ENCODE measurements at places on chromosomes 3 and 15.
A peak's percentile ranks its signal among the peaks of the same experiment; 100 is the strongest.

GRCh38 chr3:168558728-168559411 lies 463.1 kb upstream of the GOLIM4 start:
- no peak for DNase-seq

DNA sequence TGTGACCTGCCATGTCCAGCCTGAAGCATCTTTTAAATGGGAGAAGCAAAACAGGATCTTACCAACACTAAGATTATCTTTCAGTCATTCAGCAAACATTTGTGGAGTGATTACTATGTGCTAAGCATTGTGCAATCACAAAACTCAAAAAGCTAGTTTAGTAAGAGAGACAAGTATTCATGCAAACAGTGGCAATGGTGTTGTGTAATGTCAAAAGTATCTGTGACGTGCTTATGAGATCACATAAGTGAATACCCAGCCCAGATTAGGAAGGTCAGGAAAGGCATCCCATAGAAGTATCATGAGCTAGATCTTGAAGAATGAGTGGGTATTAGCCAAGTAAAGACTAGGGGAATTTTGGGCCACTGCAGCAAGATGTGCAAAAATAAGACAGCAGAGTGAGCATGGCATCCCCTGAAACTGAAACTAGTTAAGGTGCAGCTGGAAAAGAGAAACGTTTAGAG lies 32.1 kb downstream of the SEC62 start:
- no peak for DNase-seq

DNA sequence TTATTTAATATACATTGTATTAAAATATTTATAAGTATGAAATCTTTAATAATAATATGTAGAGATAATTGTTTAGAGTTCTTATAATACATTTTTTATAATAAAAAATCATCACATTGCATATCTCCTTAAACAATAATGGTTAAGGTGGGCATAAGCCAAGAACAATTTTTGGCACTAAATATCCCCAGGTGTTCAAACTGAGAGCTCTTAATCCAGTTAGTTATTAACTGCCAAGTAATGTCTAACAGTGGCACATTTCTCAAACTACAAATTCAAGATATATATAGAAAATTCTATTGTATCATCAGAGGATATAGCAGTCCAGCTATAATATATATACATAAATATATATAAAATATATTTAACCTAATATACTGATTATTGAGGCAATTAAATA lies 680.8 kb downstream of the SI start:
- no peak for DNase-seq

GRCh38 chr15:62566248-62566647 lies 401.2 kb upstream of the C2CD4B start:
- DNase-seq: no peak

GRCh38 chr3:187667526-187667925 lies 2.7 kb downstream of the SST start:
- DNase-seq: no peak

- no peak for DNase-seq
Measured at GRCh38 chr15:65646486-65646885, 24.7 kb downstream of the SLC24A1 start.

GRCh38 chr3:159788291-159788690 lies 200.3 kb upstream of the IL12A start:
- no peak for DNase-seq

- no peak for DNase-seq
Measured at GRCh38 chr3:167450195-167450594, 23.6 kb downstream of the SERPINI2 start.

- DNase-seq: no peak
Measured at GRCh38 chr15:27486051-27486450, 515.1 kb downstream of the GABRG3 start.

- DNase-seq: no peak
Measured at GRCh38 chr15:90264671-90265070, 801 bp upstream of the NGRN start.

- no peak for DNase-seq
Measured at GRCh38 chr3:4841225-4841624, 138.0 kb upstream of the BHLHE40 start.

- DNase-seq: no peak
Measured at GRCh38 chr3:167350245-167350862, 29.7 kb downstream of the ZBBX start.

DNA sequence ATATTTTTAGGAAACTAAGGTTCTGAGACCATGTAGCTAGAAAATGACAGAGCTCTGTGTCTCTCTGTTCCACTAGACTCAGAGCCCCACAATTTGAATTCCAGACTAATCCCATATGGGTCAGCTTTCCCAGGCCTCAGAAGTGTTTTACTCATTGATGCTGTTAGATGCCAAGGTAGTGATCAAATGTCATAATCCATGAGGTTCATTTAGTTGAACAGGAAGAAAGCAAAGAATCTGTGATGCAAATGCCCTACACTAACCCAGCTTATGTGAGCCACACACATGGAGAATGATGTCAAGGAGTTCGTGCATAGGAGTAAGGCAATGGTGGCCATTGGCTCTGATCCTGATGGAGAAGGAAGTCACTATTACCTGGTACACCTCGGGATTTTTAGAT lies 363.4 kb upstream of the RARB start:
- no peak for DNase-seq

GRCh38 chr3:193798051-193798450 lies 205.0 kb downstream of the OPA1 start:
- DNase-seq: no peak

DNA sequence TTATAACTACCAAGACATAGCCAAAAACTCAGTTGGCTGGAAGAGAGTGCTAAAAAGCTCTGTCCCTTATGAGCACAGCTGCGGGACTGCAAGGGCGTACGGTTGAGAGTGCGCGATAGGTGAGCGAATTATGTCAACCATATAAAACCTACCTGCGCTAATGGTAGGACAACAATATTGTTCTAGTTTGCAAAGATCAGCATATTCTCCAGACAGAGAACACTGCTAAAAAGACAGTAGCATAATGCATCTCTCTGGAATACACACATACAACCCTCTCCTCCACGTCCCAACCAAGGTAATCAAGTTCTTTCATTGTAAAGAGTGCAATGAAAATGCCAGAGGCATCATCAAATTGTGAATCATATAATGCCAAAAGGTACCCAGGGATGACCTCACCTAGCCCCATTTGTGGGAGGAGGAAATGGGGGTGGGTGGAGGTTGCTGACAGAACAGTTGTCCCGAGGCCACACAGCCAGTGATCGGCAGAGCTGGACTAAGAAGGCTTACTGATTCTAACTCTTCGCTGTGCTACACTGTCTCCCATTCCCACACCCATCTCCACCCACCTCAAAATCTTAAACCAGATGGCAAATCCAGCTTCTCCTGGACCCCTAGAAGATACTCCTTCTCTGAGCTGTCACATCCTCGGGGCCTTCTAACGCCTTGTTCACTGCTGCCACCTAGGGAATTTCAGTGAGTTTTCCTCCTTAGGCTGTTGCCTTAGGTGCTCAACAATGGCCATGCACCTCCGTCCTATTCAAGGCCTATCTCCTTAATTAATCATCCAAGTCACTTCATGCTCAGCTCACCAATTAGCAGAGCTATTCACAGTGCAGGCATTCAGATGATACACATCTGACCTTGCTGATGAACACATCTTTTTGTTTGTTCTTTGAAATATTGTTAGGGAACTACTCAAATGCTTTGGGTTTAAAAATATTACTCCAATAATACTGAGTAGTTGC lies 60.7 kb downstream of the RPL22L1 start:
- no peak for DNase-seq

DNA sequence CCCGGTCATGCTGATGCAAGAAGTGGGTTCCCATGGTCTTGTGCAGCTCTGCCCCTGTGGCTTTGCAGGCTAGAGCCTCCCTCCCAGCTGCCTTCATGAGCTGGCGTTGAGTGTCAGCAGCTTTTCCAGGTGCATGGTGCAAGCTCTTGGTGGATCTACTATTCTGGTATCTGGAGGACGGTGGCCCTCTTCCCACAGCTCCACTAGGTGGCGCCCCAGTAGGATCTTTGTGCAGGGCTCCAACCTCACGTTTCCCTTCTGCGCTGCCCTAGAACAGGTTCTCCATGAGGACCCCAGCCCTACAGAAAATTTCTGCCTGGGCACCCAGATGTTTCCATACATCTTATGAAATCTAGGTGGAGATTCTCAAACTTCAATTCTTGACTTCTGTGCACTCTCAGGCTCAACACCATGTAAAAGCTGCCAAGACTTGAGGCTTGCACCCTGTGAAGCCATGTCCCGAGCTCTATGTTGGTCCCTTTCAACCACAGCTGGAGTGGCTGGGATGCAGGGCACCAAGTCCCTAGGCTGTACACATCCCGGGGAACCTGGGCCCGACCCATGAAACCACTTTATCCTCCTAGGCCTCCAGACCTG lies 238.4 kb upstream of the MDFIC2 start:
- peak; percentile 75 for DNase-seq

GRCh38 chr3:154130540-154130939 lies 9.3 kb downstream of the ARHGEF26 start:
- DNase-seq: no peak

DNA sequence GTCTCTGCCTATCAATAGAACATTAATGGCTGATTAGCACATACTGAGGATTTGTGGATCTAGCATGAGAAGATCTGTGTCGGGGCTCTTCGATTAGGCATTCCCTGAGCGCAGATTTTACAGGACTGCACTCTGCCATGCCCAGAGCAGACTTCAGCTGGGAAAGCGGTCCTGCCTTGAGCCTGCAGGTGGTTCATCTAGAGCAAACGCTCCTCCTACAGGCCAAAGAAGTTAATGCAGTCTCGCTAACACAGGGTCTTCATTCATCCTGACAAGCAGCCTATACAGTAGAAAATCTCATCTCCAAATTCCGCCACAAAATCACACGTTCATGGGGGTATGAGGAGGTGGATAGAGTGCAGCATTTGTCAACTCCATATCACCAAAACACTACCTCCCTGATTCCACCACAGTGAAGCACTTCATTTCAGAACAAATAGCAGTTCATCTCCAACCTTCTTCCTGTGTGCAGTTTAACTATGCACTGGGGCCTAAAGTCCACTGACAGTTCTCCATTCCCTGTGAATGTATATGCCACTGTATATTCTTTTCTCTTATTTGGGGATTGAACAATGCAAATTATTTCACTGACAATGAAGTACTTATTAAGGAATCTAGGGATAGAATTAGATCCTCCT lies 405.8 kb downstream of the IGSF11 start:
- peak; percentile 60 for DNase-seq

DNA sequence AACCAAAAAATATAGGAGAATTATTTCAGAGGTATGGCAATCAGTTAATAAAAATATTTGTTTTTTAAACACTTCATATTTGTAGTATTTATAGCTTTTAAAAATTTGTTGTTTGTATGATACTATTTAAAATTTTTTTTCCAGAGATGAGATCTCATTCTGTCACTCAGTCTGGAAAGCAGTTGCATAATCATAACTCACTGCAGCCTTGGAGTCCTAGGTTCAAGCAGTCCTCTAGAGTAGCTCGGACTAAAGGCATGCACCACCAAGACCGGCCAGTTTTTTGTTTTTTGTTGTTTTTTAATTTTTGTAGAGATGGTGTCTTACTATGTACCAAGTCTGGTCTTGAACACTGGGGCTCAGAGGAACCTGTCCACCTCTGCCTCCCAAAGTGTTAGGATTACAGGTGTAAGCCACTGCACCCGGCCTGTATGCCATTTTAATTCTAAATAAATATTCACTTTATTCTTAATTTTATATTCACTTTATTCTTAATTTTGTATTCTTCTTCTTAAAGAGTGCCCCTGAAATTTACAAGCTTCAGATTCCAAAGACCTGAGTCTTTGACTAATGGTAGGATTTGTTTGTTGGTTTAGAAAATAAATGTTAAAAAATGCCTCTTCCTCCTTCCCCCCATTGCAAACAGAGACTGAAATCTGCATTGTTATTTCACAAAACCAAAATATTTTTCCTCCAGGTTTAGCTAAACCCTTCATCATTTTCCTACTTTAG lies 9.4 kb downstream of the TGFBR2 start:
- DNase-seq: no peak

- no peak for DNase-seq
Measured at GRCh38 chr3:178895178-178895789, 176.3 kb downstream of the ZMAT3 start.

DNA sequence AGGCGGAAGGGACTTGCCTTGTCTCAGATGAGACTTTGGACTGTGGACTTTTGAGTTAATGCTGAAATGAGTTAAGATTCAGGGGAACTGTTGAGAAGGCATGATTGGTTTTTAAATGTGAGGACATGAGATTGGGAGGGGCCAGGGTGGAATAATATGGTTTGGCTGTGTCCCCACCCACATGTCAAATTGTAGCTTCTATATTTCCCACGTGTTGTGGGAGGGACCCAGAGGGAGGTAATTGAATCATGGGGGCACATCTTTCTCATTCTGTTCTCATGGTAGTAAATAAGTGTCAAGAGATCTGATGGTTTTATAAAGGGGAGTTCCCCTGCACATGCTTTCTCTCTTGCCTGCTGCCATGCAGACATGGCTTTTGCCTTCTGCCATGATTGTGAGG lies 89.2 kb downstream of the CGGBP1 start:
- no peak for DNase-seq

DNA sequence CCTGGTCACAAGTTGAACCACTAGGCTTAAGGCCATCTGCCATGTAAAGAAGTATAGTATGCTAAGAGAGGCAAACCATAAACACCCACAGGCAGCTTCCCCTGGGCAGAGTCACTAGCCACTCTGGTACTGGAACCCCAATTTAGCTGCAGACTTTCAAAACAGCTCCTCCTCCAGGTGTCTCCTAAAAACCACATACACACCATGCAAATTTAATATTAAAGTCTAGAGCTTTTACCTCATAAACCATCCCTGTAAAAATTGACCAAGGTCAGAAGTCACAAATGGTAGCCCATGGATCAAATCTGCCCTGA lies 99.1 kb upstream of the STT3B start:
- no peak for DNase-seq

GRCh38 chr15:101579631-101580163 lies 72.5 kb downstream of the TM2D3 start:
- DNase-seq: peak; percentile 54

- DNase-seq: no peak
Measured at GRCh38 chr15:75138016-75138999, 63.4 kb upstream of the C15orf39 start.

- no peak for DNase-seq
Measured at GRCh38 chr3:8519774-8520448, 18.3 kb downstream of the LMCD1 start.

DNA sequence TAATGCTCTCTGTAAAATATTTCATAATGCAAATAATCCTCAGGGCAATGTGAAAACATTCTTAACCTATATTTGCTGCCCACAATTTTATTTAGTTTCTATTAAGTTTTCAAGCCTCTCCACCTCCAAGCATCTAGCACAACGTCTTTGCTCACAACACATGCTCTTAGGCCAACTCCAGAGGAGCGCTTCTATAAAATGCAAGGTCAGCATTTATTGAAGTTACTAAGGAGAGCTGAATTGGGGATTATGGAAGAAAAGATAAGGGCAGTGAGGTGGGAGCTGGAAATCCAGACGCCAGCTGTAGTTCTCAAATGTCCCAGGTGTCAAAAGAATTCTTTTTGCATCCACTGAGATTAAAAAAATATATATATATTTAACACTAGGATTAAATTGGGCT lies 996 bp downstream of the RABL3 start:
- no peak for DNase-seq

GRCh38 chr15:66107070-66107469 lies 146.5 kb downstream of the MEGF11 start:
- DNase-seq: no peak
